AG10803 (cell line): ENCODE measurements at places on chromosomes 1 and 21.

- DNase-seq: no peak
Observed at GRCh38 chr1:19055701-19056100, 99.2 kb upstream of the IFFO2 start.

DNA sequence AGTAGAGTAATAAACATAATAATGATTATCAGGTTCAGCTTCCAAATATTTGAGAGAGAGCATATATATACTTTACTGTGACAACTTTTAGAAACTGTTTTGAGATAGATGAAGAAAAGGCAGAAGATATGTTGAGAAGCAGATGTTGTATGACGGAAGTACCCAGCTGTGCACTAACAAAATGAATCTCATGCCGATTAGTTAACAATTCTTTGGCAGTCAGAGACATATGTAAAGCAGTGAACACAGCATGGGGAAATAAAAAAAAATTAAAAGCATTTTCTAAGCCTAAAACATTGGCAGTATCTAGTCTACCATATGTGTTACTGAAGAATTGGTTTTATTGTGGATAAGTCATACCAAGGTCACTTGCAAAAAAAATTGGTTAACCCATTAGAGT, 51.8 kb downstream of the MAGI3 start:
- no peak for DNase-seq

DNA sequence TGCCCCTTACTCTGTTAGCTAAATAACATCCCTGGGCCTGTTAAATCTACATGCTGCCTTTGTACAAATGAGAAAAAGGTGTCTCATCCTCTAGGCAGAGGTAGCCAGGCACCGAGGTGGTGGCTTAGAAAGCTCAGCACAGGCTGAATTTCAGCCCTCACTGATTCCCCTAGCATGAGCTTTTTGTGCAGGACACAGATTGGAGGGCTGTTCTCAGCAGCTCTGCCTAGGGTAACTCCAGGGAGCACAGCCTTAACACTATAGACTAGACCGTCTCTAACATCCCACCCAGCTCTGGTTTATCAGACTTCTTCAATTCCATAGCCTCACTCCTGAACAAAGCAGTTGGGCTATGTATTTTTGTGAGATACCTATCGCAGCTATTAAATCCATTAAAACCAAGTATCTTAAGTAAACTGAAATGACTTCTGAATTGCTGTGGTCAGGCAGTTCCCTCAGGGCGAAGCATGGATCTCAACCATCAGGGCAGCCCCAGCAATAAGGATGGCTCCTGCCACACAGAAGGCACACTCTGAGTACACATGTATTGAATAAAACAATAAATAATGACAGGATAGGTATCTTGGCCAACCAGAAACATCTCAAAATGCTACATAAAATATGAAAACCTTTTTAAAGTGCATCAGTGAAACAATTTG, 14.8 kb downstream of the S100A6 start:
- DNase-seq: no peak

DNA sequence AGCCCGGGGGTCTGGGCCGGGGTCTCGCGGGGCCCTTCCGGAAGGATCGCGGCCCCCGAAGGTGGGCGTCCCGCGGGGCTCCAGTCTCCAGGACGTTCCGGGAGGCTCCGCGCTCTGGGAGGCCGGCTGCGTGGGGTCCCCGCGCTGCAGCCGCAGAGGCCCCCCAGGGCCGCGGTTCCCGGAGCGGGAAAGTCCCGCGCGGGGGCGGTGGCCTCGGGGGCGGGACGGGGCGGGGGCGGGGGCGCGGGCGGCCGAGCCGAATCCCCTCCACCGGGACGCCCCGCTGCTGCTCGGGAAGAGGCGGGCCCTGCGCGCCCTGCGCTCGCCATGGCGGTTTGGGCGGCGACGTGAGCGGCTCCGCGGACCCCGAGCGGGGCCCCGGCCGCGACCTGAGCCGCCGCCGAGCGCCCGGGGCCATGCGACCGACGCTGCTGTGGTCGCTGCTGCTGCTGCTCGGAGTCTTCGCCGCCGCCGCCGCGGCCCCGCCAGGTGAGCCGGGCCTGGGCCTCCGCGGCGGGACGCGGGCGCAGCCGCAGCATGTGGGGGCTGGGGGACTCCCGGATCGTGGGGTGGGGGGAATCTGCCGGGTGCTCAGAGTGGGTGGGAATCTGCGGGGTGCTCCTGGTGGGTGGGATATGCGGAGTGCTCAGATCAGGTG, at the start of gene IFNGR2:
IFNGR2 (plus strand) TSS at position 286 of the 658 bp plus-strand sequence; CDS start at position 417, 131 bp downstream.
- peak; percentile 38 for DNase-seq
